Esophagus mucosa (tissue), 1 donor: ENCODE measurements at places on chromosomes 12 and 14. TPM values are rescaled to one million over a fixed set of nuclear protein-coding genes. Genes with fewer than 3 reads are reported as not detected.

NAV3 gene
- 0.52 TPM for total RNA-seq

DHRS4 gene
- total RNA-seq = 22.2 TPM

EML1 gene
- 6.0 TPM for total RNA-seq

TAS2R46 gene
- total RNA-seq = 0.40 TPM

SCYL2 gene
- total RNA-seq = 29.3 TPM

GAS2L3 gene
- total RNA-seq = 4.7 TPM

SOCS4 gene
- 11.0 TPM for total RNA-seq

CLEC6A gene
- total RNA-seq = not detected

OTX2 gene
- total RNA-seq = not detected

SYNE3 gene
- 1.9 TPM for total RNA-seq

COCH gene
- 0.12 TPM for total RNA-seq

PIK3C2G gene
- 5.8 TPM for total RNA-seq

CIPC gene
- total RNA-seq = 19.7 TPM

C12orf56 gene
- total RNA-seq = 3.3 TPM

CDK2 gene
- 20.5 TPM for total RNA-seq

AQP2 gene
- not detected for total RNA-seq

MYO1H gene
- 1.0 TPM for total RNA-seq

SEC23A gene
- 23.3 TPM for total RNA-seq

PRR4 gene
- 0.64 TPM for total RNA-seq

LRFN5 gene
- total RNA-seq = 0.20 TPM

AMDHD1 gene
- 0.44 TPM for total RNA-seq

KRT75 gene
- 0.84 TPM for total RNA-seq

TOGARAM1 gene
- total RNA-seq = 8.8 TPM

KLRK1 gene
- total RNA-seq = not detected

GRIP1 gene
- 20.1 TPM for total RNA-seq

CMTM5 gene
- total RNA-seq = not detected

OR10A7 gene
- total RNA-seq = not detected

SMIM41 gene
- total RNA-seq = not detected

CNTN1 gene
- 9.8 TPM for total RNA-seq

POU6F1 gene
- total RNA-seq = 2.9 TPM

ADAM21 gene
- not detected for total RNA-seq

MYRFL gene
- not detected for total RNA-seq

LRP10 gene
- total RNA-seq = 173 TPM

PDE3A gene
- total RNA-seq = 0.56 TPM

LRIG3 gene
- 28.2 TPM for total RNA-seq

BMAL2 gene
- total RNA-seq = 58.3 TPM
